ENCODE measurements at places on chromosomes 11 and 22.

DNA sequence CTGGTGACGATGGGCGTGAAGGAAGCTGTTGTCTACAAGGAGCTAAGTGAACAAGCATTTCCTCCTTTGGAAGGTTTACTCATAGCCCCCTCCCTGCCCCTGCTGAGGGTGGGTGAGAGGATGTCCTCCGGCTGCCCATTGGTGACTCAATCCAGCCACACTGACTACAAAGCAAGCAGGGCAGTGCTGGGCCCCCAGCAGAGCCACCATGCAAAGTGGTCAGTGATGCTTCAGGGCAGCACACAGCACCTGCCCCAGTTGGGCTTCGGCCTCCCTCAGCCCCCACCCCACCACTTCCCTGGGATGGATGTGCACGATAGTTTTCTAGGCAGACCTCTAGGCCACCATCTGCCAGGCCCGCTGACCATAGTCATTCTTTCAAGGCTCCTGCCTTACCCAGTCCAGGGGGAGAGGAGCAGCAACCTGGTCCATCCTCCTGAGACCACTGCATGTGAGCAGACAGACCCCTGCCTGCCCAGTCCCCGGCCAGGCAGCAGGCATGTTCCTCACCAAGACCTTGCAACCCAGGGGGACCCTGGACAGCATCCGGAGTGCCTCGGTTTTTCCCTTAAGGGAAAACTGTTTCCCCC lies 125.1 kb downstream of the BCR start:
- DNase-seq = no peak

GRCh38 chr22:39132871-39133524 lies 19.5 kb downstream of the CBX7 start:
- DNase-seq = no peak

DNA sequence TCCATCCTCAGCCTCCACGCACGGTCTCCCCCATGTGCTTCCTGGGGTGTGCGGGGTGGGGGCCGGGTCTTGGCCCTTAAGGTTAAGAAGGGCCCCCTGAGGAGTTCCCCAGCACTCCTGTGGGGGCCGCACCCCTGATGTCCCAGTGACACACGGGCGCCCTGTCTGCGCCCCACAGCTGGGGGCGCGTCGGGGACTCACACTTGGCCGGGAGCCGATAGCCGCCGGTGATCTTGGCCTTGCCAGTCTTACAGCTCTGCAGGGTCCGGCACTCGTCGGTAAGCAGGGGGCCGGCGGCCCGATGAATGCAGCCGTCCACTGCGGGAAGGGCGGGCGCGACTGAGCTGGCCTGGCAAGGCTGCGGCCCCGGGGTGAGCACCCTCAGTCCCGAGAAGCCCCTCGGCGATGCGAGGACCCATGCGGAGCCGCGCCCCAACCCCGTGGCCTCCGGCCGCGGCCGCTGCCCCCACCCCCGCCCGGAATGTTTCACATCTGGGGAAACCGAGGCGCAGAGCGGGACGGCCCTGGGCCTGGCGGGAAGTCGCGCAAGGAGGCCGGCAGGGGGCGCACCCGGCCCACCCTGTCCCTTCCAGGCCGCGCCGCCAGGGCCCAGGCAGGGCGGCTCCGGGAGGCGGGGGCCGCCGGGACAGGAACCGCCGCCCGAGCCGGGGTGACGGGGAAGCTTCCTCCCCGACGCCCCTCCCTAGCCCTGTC lies 13.9 kb downstream of the OTUB1 start:
- DNase-seq = peak; percentile 79

DNA sequence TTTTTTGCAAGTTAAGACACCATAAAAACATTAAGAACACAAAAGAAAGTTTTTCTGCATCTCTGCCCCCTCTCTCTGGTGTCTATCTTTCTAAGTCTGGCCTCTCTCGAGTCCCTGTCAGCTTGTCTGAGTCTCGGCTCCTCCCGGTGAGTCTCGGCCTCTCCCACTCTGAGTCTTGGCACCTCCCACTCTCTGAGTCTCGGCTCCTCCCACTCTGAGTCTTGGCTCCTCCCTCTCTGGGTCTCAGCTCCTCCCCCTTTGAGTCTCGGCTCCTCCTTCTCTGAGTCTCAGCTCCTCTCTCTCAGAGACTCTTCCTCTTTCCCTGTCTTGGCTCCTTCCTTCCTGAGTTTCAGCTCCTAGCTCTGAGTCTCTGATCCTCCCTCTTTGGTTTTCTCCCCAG lies 72.5 kb upstream of the AMPD3 start:
- DNase-seq = no peak

DNA sequence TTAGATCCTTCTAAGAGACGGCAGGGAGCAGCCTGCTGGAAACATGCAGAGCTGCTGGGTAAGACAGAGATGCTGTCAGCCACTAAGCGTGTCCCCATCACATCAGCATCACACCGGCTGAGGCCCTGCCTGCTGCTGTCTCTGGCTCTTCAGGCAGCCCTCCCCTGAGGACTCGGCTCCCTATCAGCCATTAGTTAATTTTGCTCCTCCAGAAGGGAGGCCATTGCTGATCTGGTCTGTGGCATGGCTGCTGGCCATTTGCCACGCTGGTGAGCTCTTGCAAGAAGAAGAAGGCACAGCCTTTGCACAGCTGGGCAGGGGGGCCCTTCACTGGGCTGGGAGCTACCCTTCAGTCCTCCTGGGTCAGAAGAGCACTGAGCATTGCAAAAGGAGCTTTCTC lies 131.2 kb upstream of the PARVA start:
- no peak for DNase-seq

DNA sequence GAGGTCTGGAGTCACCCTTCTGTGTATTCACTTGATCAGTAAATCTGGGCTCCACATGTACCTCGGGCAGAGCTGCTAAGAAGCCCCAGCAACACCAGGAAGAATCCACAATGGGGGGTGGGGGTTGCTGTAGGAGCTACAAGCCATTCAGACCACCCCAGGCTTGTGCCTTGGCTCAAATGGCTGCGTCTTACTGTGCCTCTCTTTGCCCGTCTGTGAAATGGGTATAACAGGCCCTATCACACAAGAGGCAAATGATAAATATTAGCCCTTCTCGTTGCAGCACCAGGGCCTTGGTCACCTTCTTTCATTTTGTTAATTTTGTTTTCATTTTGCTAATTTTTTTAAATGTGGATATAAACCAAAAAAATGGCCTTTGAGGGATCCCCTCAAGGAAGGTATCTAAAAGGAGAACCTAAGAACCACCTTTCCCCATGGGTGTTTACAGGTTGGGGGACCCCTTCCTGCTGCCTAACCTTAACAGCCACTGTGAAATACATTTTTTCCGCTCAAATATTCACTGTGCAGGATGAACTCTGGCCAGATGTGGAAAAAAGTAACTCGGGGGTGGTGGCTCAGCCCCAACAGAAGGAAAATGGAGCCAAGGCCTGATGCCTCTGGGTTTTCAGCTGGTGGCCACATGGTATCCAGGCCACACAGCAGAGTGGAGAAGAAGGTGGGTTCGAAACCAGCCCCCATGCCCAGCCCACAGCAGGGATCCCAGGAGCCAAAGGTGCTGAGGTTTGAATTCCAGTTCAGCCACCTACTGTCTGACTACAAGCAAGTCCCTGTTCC lies 284.0 kb downstream of the MN1 start:
- no peak for DNase-seq

GRCh38 chr11:111819161-111819828 lies 52.1 kb downstream of the ALG9 start:
- DNase-seq = no peak

All from ascending aorta (tissue), 2 donors.